ENCODE measurements at places on chromosomes 13 and 19.

DNA sequence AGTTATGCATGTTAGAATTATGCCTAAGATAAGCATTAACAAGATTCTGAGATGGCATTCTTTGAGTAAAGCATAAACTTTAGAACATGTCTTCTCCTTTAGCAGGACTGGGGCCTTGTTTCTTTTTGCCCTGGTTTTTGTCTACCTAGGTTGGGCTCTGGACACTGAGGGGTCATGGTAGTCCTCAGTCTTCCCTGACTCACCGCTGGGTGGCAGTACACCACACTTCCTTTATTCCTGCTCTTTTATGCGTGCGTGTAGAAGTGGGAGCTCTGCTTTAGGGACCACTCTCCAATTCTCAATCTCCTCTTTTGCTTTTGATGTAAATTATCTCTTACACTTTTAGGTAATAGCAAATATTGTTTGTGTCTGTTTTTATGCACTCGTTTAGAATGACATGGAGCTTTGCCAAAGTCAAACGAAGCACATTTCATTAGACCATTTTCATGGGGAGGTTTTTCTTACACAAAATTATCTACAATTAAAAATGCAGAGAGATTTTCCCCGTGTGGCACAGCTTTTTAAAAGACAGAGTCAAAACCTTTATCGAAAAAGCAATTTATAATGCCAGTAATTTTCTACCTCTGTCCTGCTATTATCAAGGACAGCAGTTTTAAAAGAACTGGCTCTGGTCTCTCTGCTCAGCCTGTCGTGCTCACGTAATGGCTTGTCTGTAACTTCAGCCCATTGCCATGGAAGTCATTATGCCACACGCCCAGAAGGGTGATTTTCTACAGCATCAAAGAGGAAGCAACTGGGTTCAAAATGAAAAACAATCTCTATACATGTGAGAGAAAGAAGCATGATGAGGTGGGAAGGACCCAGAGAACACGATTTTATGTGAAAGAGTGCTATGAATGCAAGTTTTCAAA lies 413.9 kb downstream of the COG6 start:
- DNase-seq = peak; percentile 32

DNA sequence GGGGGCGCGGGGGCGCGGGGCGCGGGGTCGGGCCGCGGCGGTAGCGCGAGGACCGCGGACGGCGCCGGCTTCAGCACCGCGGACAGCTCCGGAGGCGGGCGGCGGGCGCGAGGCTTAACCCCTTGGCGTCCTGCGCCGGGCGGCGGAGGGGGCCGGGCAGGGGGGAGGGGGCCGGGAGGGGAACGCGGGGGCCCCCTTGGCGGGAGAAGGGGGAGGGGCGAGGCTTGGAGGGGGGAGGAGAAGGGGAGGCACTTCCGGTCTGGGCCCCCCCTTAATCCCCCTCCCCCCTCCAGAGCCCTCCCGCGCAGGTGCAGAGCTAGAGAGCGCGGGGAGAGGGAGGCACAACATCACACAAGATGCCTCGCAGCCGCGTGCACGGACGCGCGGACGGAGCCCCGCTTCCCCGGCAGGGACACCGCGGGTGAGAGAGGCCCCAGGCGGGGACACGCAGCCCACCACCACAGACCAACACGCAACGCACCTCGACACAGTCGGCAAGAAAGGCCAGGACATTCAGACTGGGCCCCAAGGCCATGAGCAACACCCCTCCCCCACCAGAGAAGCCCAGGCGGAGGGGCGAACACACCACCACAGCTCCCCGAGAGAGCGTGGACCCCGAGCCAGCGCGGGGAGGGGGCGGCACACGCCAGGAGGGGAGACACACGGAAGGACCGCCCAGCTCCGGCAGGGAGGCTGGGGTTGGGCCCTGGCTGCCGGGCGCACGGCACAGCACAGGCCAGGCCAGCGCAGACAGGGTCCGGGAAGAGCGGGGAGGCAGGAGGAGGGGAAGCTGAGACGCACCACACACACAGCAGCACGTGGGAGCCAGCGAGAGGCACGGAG lies 24.1 kb downstream of the SHANK1 start:
- DNase-seq = no peak

DNA sequence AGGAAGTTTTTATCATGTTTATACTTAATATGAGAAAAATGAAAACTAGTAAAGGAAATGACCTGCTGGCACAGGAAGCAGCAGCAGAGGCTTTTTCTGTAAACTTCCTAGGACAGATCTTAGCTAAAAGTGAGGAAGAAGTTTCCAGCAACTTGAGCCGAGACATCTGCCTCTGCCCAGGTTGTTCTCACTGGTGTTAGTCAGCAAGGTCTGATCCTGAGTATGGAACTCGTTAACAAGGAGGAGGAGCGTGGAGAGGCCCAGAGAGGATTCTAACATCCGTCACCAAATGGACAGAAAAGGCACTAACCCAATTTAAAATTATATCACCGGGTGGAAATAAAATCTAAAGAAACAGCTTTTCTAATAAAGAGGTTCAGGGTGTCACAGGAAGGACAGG lies 43.6 kb downstream of the PHF11 start:
- no peak for DNase-seq

DNA sequence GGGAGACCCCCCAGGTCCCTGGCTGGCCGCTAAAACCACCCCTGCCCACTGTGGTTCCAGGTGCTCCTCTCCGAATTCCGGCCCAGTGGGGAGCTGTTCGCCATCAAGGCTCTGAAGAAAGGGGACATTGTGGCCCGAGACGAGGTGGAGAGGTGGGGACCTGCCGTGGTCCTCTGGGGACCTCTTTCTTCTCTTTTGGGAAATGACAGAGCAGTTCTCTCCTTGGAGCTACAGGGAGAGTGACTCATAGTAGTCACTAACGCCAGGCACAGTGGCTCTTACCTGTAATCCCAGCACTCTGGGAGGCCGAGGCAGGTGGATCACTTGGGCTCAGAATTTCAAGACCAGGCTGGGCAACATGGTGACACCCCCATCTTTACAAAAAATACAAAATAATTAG lies 7.3 kb downstream of the PTGER1 start:
- no peak for DNase-seq

GRCh38 chr19:1259876-1260748 lies 9.0 kb upstream of the CIRBP start:
- DNase-seq = no peak

DNA sequence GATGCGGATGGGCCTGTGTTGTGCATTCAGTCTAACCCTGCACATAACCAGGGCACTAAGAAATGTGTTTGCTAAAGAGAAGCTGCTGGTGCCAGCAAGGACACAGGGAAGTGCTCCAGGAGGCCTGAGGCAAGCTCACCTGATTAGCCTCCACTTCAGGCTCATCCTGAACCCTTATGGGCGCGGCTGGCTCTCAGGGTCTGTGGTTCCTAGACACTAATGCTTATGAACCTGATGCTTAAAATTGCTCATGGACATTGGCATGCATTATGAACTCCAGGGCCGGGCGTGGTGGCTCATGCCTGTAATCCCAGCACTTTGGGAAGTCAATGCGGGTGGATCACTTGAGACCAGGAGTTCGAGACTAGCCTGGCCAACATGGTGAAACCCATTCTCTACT lies 34.3 kb downstream of the SERP2 start:
- no peak for DNase-seq

- DNase-seq = no peak
These were observed 919 bp downstream of the VAV1 start for GRCh38 chr19:6773323-6773931.

GRCh38 chr19:49165865-49166301 lies 8.3 kb downstream of the TRPM4 start:
- DNase-seq = no peak

GRCh38 chr19:6272411-6272791 lies 7.4 kb downstream of the MLLT1 start:
- DNase-seq = no peak

DNA sequence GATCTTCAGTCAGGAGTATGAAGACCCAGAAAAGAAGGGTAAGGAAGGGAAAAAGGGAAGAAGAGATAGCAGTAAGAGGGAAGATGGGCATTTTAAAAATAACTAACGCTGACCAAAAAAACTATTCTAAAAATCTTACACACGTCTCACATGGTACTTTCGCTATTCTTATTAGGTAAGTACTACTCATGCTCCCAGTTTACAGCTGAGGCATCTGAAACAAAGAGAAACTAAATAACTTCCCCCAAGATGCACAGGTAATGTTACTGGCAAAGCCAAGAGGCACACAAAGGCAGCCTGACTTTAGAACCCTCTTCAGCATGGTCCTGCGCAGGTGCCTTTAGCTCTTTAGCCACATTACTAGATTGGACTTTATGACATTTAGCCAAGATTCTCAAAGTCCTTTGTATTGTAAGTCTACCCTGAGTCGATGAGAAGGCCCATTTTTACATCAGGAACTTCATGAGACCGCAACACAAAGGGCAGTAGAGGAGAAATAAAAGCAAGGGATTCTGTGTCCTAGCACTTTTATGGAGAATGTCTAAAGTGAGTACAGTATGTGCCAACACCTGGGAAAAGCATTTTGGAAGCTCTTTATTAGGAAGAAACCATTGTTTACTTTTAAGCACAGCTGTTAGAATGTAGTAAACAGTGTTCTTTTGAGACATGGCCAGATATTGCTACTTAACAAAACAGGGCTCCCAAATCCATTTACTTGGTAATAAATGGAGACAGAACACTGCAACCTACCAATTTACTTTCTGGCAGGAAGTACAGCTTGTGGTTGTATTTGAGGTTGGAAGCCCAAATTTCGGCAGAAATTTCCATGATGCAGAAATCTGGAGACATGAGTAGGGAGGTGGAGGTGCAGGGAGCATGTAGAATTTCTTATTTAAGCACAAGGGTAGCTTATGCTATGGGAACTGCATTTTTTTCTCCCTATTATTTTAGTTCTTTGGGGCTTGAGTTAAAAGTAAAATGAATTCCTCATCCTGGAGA lies 250.7 kb downstream of the KCTD12 start:
- DNase-seq = no peak

- no peak for DNase-seq
These were observed 1.2 kb upstream of the GPX4 start for GRCh38 chr19:1102407-1103131.

DNA sequence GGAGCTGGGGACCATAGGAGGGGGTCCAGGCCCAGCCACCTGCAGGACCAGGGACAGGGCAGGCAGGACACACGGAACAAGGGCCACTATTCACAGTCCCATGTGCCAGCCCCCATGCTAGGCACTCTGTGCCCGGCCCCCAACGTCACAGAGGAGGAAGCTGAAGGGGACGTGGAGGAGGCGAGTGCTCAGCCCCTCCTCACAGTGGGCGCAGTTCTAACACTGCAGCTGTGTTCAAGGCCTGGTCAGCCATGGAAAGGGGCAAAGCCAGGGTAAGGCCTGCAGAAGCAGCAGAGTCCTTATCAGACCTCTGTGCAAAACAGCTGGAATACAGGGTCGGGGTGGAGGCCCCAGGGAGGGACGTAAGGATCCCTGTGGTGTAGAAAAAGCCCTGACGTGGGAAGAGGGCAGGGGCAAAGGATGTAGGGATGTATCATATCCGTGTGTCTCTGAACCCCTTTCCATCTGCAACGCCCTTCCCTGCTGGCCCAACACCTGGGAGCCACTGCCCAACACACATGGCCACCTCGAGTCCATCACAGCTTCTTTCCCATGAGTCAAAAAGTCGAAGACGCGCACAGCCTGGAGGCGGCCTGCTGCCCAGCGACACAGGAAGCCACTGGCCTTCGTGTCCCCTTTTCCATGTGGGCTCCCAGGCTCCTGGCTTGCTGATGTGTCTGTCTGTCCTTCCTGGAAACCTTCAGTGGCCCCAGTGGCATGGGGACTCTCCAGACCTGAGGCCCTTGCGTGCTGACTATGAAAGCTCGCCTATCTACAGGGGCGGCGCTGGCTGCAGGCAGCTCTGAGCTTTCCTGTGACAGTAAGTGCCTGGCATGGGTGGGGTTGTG lies 28.0 kb downstream of the SH3GL1 start:
- no peak for DNase-seq

DNA sequence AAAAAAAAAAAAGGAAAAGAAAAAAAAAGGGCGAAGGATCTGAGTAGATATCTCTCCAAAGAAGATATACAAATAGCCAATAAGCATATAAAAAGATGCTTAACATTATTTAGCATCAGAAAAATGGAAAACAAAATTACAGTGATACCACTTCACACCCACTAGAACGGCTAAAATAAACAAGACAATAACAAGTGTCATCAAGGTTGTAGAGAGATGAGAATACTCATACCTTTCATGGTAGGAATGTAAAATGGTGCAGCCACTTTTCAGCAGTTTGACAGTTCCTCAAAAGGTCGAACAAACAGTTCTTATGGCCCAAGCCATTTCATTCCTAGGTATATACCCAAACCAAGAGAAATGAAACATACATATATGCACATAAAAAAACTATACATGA lies 33.5 kb downstream of the FOXO1 start:
- no peak for DNase-seq

DNA sequence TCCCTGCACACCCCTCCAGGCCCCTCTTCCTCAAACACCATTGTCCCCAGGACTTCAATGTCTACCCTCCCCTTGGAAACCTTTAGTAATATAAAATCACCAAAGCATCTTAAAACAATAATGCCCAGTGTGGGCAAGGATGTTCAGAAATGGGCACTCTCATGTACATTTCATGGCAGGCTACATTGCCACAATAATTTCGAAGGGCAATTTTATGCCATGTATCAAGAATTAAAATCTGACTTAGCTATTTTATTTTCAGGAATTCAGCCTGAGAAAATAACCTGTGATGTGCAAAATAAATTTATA lies 35.8 kb upstream of the IGSF23 start:
- DNase-seq = no peak

DNA sequence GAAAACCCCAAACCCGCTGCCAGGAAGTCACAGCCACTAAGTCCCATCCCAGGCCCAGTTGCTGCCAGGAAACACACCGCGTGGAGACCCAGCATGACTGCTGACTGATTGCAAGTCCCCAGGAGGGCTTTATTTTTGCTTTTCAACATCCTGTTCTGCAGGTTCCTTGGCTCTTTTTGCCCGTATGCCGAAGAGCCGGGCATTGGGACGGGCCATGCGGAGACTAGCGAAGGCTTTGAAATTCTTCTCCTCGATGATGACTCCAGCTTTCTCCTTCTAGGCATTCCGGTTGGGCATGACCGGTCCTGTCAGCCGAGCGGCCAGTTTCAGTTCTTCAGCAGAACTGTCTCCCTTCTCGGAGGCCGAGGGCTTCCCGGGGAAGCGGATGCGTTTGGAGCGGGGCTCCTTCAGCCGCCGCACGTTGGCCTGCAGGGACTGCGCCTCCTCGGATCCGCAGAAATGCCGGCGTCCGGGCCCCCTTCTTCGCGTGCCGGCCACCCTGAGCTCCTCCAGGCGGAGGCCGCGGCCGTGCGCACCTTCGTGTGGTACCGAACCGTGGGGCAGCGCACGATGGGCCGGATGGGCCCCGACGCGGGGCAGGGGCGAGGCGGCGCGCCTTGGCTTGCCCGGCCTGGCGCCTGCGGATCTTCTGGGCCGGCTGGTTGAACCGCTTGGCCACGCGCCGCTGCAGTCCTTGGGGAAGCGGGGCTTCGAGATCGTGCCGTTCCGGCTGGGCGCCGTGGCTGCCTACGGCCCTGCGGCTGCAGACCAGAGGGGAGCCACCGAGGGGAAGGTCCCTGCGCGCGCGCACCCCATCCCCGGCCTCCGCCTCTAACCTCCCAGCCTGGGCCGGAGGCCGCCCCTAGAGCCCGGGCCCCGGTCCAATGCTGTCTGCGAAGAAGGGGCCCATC lies 15.2 kb downstream of the ZSCAN5C start:
- DNase-seq = no peak
